ENCODE measurements at places on chromosomes 2 and 18.
A peak's percentile ranks its signal among the peaks of the same experiment; 100 is the strongest.

GRCh38 chr2:5454051-5454390, 238.2 kb upstream of the SOX11 start:
- no peak for DNase-seq

DNA sequence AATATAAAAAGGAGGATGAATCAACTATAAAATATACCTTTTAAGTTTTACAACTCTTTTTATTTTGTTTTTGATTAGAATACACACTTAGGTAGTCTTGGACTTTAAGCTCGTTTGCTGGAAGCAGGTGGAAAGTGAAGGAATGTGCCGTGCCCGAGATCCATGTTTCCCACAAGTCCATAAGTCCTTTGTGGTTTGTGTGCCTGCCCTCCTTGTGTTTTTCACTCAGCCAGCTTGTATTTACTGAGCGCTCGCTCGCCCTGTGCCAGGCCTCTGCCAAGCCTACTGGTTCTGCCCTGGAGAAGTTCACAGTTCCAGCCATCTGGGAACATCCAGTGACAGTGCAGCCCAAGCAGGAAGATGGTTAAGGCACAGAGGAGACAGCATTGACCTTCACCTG, 142.6 kb downstream of the MGAT5 start:
- no peak for DNase-seq

DNA sequence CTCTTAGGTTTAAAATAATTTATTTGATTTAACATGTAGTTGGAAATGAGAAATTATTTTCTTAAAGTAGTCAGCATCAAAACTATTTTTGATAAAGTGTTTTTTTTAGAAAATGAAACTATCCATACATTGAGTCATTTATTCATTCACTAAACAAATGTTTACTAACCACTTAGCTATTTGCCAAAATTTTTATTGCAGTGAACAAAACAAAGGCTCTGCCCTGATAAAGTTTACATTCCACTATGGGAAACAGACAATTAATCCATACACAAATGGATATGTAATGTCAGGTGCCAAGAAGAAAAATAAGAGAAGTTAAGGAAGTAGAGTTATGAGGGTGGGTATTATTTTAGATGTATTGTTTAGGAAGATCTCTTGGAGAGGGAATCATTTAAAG, 19.1 kb upstream of the CCDC178 start:
- no peak for DNase-seq

- peak; percentile 69 for DNase-seq
Measured at GRCh38 chr2:216695401-216695821, at the start of gene IGFBP5. TSS of gene IGFBP5 (minus strand) at chr2:216695549. CDS start at chr2:216694775, 774 bp downstream.

DNA sequence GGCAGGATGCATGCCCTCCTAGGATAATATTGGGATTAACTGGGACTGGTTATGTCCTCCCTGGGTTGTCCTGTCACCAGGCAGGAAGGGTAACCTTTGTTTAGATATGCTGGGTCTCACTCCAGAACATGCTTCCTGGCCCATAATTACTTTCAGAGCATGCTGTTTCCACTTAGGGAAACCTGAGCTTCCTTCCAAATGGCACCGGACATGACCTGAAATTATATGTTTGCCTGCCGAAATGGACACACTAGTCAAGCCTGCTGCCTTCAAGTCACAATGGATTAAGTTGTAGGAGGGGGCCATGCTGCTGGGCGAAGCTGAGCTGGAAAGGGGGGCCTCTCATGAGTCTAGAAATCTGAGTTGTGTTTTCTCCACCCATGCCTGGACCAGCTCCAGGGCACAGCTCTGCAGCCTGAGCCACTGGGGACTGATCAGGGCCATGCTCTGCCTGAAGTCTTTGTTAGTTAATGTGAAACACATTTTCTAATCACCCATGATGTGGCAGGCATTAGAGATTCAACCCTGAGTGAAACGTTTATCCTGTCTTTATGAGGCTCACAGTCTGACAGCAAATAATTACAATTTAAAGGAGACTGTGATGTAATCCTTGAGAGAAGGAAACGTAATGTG, 273.3 kb downstream of the TNS1 start:
- DNase-seq: no peak

GRCh38 chr2:234512884-234513669, 16.2 kb upstream of the ARL4C start:
- DNase-seq: peak; percentile 36

DNA sequence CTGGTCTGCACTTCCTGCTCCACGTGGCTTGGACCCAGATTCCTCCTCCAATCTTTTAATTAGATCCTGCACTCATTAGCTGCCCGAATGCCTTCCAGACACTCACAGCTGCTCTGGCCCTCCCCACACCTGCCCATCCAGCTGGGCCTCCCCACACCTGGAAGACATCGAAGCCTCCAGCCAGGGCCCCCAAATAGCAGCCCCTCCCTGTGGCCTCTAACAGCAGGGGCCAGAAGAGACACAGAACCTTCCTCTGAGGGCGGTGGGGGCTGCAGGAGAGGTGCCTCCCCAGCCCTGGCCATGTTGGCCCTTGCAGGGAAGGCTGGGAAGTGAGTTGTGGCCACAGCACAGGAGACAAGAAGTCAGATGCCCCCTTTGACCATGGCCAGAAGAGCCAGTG, 252.8 kb downstream of the DYSF start:
- DNase-seq: no peak

- DNase-seq: no peak
Measured at GRCh38 chr2:241279828-241280227, 35.6 kb downstream of the HDLBP start.

GRCh38 chr2:70553584-70554337, at the start of gene TGFA:
TSS of gene TGFA (minus strand) at chr2:70553826. CDS start at chr2:70553767, 59 bp downstream.
- peak; percentile 81 for DNase-seq

- no peak for DNase-seq
Measured at GRCh38 chr2:232488097-232488711, 570 bp upstream of the ECEL1 start.

GRCh38 chr2:240465268-240465764, 29.9 kb downstream of the GPC1 start:
- DNase-seq: no peak

GRCh38 chr2:127678991-127679390, 3.7 kb upstream of the LIMS2 start:
- DNase-seq: no peak

- DNase-seq: no peak
Measured at GRCh38 chr18:51503351-51503750, 305.9 kb upstream of the MEX3C start.

DNA sequence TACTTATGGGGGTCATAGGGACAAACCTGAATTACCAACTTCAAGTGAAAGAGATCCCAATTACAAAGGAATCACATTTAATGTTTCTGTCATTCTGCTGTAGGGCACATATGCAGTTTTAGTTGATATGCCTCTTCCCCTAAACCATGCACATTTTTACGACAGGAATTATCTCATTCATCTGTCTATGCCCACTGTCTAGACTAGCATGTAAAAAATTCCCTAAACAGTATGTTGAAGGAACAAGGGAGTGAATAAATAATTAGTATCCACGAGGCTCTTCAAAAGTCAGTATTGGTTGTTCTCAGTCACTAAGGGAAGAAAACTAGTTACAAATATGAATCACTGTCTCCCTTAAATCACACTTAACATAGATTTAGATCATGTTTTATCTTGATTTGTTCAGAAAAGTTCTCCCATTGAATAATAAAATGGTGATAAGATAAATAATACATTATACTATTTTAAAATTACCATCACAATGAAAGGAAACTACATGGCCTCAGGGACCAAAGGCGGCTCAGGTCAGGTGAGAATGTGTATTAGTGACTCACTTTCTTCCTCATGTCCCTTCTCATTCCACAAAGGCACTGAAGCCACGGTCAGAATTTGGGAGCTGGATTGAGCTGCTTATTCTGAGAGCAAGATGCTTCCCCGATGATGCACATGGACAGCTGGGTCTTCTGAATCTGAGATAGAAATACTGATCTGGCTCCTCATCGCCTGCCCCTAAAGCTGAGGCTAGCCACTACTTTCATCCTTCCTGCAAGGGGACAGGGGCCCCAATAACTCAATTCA, 29.1 kb downstream of the DYM start:
- DNase-seq: no peak

- DNase-seq: no peak
Measured at GRCh38 chr18:49081511-49082155, 130.9 kb upstream of the SMAD7 start.

- DNase-seq: no peak
Measured at GRCh38 chr2:157305723-157306110, 19.9 kb downstream of the ERMN start.

GRCh38 chr2:17583166-17583565, 42.7 kb downstream of the VSNL1 start:
- DNase-seq: no peak

GRCh38 chr2:36993841-36994620, 27.7 kb upstream of the STRN start:
- no peak for DNase-seq

DNA sequence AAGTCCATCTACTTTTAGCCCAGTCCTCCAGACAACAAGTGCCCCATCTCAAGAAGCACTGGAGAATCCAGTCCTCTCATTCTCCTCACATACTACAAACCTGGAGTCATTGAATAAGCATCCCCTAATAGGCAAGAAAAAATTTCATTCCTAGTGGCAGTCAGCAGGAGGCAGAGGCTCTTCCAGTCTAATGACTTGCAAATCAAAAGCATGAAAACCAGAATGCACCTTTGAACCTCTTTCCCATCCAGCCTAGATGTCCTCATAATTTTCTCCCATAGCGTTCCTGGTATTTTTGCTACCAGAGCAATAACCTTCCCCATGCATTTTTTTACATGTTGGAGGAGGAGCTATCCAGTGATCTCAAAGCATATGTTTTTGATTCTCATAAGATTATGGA, 252.6 kb downstream of the TTC32 start:
- DNase-seq: no peak

GRCh38 chr2:71683666-71684065, 230.3 kb downstream of the DYSF start:
- DNase-seq: no peak
